NCI-H187 treated with DMSO at 0.1 percent for 48 hours (cell line): ENCODE measurements at places on chromosomes 3 and 15.

DNA sequence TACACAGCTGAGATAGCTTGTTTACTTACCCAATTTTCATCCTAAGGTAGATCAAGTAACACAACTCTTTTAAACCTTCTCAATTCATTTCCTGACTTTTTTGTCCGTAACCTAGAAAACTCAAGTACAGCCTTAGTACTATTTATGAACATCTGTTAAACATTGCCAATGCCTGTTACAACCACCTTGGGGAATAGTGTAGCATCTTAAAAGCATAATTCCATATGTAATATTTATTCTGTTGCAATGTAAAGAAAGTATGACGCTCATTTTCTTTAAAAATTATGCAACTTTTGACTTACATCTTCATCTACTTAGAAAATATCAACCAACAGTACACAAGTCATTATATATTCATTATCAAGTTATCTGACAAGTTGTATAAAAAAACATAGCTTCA lies 54.6 kb downstream of the SUCLG2 start:
- DNase-seq: no peak

- DNase-seq: no peak
Observed at GRCh38 chr15:74716651-74717050, 8.7 kb downstream of the CYP1A1 start.

DNA sequence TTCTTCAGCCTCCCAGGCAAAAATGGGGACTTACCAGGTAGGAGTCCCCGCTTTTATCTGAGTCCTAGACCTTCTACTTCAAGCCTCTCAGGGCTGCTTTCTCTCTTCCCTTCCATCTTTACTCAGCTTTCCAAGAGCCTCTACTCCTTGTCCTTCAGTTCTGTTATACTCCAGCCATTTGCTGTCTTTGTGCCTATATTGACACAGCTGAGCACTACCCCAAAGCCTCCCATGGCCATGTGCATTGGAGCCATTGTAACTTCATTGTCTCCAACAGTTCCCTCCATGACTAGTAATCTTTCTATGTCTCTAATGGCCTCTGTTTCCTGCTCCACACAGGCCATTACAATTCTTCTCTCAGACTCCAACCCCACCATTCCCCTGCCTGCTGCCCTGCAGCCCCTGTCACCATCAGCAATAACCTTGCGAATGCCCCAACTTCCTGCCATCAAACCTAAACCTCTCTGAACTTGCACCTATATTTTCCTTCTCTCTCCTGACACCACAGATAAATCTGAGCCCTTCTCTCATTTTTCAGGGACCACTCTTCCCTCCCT lies 77.9 kb upstream of the ADPGK start:
- DNase-seq: no peak

DNA sequence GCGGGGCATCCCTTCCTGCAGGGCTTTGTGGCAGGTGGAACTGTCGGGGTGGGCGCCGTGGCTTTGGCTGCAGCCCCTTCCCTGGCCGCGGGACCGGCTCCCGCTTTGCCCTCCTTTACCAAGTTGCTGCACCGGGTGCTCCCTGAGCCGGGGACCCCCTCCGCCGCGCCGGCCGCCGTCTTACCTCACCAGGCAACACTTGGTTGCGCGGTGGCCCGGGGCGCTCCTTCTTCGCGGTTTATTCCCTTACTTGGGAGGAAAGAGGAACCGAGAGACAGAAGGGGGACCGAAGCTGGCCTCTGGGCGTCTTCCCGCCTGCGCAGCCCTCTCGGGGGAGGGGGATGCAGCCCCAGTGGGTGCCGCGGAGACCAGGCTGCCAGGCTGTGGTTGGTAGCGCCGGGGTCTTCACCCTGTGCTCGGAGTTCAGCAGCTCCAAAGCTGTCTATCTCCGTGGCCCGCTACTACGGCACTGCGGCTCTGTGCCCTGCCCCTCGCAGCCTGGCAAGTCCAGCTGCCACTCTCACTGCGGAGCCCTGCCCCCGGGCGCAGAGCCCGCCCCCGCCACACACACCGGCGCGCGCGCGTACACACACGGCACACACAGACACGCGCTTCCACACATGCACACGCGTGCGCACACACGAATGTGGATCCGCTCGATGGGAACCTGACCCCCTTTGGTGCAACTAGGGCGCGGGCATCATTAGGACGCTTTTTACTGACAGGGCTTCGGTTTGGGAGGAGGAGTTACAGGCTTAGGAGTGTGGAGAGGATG lies at the start of gene DGKG:
Gene DGKG, minus strand, starts transcription at position 473 of the 775 bp plus-strand sequence. CDS start 41,775 bp downstream, outside the sequence.
- DNase-seq: no peak

DNA sequence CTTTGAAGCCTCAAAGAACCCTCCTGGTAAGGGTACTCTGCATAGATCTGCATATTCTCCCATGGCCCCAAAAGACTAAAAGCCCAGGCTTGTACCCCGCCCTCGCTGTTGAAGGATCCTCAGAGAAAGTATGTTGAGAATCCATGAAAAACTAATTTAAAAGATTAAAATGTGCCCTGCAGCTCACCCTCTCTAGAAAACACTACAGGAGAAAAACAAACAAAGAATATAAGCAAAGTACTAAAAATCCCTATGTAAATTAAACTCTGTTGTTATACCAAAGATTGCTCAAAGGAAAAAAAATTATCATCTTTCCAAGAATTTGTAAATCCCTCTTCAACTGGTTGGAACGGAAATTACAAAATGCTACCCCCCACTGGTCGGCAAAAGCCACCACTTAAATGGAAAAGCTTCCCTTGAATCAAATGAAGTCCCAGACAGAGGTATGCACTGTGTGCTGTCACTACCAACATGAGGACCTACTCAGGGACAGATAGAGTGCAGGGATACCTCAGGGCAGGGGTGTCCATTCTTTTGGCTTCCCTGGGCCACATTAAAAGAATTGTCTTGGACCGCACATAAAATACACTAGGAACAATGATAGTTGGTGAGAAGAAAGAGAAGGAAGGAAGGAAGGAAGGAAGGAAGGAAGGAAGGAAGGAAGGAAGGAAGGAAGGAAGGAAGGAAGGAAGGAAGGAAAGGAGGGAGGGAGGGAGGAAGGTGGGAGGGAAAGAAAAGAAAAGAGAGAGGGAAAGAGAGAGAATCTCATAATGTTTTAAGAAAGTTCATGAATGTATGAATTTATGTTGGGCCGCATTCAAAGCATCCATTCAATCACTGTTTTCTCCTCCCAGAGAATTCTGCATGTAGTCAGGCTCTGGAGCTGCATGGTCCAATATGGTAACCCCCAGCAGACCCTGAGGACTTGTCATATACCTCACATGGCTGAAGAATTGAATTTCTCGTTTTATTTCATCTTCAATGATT lies 88.1 kb downstream of the MAGI1 start:
- no peak for DNase-seq

DNA sequence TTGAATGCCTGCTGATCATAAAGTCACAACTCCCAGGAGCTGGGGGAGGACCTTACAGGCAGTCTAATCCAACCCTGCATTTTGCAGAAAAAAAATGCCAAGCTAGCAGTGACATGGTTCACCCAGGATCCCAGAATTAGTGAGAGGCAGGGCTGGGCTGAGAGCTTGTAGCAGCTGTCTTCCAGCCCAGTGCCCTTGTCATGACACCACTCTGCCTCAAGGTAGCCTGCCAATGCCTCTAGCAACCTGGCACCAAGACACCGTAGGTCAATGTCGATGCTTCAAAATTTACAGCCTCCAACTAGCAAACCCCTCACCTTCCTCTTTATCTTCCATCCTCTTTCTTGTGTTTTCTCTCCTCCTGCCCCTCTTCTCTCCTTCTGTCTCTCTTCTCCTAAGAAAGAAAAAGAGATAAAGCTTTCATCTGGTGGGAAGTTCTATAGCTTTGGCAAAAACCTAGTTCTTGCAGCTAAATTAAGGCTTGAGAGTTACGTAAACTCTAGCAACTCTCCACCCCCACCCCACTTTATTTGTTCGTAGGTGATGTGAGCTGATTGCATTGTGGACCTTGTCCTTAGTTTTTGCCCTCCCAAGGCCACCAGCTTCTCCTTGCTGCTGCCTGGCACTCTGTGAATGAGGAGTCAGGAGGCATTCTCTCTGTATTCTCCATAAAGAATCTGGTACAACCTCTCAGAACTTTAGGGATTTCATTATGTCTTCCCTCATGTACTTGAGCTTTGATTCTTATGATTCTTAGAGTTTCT lies 18.3 kb upstream of the BFSP2 start:
- DNase-seq: no peak

- no peak for DNase-seq
Observed at GRCh38 chr15:92772061-92772460, 116.5 kb upstream of the FAM174B start.

- no peak for DNase-seq
Observed at GRCh38 chr15:58877999-58878825, 55.3 kb downstream of the SLTM start.

DNA sequence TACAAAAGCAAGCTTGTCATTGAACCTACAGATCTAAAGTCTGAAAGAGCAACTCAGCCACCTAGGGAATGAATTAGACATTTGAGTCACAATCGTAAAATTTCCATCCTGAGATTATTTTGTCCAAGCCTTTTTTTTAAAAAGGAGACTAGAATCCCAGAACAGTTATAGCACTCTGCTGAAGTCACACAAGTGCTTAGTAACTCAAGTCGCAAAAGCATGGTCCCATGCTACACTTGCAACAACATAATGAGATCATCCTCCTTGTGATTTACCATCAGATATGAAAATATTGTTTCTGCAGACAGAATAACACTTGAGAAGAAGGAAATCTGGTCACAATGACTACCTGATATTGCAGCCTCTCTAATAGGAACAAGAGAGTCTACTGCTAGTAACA lies 106.7 kb downstream of the ZIC4 start:
- DNase-seq: no peak

DNA sequence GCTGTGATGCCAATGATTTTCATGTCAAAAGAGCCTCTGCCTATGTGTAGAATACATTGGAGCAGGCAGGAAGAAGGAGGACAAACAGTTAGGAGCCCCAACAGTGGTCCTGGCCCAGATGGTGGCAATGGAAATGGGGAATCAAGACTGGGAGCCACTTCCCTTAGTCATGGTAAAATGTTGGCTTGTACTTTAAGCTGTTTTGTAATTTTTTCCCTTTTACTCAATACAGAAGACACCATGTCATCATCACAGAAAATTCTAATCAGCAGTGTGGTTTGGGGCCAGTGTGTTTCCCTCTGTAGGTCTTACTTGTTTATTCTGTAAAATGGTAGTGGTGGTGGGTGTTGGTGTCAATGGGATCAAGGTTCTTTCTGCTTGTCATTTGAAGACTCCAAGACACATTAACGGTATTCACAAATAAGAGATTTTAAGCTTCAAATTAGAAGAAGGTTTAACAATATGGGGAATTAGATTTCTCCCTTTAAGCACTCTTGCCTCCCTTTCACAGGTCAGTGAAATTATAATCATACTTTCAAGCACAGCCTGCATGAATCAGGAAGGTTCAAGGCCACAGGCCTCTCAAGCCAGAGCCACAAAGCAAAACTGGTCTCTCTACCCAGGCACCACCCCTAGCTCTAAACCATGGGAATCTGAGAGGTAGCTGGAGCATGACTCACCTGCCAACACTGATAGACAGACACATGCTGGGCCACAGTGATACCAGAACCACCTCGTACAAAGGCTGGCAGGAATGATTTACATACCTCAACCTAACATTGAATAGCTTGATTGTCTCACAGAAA lies 24.9 kb downstream of the SIAH2 start:
- no peak for DNase-seq

DNA sequence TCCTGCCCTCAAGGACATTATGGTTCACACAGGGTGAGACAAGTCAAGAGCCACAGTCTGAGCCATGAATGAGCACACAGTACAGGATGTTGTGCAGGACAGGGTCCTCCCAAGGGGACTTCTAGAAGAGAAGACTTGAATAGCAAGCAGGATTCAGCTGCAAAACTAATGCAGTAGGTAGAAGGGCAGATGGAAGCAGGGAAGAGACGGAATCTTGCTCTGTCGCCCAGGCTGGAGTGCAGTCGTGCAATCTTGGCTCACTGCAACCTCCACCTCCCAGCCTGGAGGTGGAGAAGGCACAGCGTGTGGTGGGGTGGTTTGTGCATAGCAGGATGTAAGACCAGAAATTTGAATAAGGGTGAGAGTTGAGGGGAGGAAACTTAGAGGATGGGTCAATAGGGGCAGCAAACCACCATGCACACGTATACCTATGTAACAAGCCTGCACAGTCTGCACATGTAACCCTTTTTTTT lies 8.0 kb downstream of the BCL2L10 start:
- DNase-seq: no peak

DNA sequence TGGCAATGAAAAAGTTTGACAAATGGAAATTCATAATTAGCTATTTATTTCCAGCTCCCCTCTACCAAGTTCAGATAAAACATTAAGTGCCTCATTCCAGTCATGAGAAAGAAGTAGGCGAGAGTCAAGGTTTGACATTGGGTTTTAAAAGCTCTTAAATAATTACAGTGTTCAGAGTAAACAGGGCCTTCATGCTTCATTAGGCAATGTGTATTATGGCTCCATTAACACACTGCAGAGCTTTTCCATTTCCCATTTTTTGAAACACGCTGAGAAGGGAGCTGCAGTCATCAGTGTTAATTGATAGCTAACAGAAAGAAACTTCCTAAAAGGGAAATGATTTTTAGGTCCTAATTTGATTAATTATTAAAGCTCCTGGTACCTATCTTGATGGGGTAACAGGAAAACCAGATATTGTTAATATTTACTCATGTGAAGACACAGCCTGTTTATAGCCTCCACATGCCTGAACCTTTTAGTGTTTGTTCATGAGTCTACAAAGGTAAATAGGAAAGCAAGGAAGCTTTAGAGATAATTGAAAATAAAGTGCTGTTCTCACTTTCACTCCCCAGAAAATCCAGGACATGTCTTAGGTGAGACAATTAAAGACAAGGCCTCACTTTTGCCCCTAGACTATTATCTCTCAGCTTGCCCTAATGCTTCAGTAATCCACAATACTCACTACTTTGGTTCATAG lies 28.7 kb downstream of the SST start:
- no peak for DNase-seq

DNA sequence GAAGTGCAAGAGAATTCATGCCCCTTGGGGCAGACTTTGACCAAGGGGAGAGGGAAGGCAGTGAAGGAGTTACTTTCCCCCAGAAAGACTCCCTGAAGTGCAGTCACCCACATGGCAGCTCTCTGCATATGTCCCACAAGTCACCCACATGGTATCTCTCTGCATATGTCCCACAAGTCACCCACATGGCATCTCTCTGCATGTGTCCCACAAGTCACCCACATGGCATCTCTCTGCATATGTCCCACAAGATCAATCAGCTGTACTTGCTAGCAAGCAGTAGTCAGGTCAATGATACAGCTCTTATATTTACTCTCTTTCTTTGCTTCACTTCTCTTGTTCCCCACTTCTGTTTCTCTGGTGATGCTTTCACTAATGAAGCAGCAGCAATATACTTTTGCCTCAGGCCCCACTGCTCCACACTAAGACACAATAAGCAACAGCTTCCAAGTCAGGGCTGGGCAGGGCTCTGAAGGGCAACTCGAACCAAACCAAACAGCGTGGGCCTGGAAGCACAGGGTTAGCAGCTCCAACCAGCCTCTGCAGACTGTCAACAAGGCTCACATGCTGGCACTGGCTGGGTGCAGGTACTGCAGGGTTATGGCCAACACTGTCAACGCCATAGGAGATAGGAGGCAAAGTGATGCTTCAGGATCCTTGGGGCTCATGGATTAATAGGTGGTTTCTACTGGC lies 46.7 kb downstream of the THBS1 start:
- no peak for DNase-seq
